ENCODE measurements at places on chromosomes 3 and 15. TPM values are rescaled to one million over a fixed set of nuclear protein-coding genes. Genes with fewer than 3 reads are reported as not detected.

DNA sequence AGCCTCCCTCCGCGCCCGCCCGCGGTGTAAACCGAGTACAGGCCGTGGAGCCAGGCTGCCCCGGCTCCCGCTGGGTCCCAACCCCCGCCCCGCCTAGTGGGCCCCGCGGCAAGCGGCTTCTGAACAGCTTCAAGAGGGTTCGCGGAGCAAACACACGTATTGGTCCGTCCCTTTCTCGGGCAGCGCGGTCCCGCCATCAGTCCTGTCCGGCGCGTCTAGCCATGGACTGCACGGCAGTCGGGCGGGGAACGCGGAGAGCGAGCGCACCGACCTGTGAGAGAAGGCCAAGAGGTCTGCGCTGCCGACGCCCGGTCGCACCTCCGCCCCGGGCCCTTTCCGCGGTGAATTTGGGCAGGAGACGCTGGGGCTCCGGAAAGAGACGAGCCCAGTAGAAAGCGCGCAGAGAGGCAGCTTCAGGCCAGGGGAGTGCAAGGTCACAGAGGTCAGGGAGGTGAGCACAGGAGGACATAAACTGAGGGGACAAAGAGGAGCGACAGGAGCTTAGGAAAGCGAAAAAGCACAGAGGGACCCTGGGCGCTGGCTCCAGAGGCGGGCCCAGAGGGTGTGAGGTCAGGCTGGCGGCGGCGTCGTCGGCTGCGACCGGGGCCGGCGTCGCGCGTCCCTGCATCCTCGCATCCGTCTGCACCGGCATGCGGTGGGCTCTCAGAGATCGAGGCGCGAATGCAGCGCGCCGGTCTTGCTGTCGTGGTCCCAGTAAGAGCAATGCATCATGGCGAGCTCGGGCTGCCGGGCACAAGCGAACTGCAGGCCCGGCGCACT is 1.8 kb downstream of the FOXL2 start:
- no peak for DNase-seq

DNA sequence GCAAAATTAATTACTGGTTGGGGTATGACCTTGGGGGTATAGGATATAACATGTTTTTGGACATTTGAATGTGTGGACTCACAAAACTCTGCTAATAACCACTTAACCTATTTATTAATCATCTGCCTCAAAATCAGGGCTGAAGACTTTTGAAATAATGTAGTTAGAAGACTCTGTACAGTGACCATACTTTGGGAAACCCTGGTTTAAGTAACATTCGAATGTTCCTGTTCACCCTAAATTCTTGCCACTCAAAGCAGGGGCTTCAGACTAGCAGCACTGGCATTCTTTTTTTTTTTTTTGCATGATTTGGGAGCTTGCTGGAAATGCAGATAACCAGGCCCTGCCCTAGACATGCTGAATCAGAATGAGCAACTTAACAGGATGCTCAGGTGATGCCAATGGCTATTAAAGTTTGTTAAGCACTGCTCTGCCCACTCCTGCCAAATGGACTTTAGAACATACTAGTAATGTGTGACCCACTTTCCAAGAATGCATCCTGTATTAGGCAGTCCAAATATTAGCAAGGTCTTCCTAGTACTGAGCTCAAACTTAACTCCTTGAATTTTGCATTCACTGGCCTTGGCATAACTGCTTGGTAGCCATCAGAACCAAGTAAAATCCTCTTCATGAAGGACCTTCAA is 12.7 kb upstream of the ST3GAL6 start:
- DNase-seq: no peak

GRCh38 chr3:28765194-28765593 is 416.6 kb upstream of the AZI2 start:
- no peak for DNase-seq

The PLSCR4 gene
- total RNA-seq: 7.3 TPM

The PPP1R14D gene
- total RNA-seq: not detected

GRCh38 chr3:130792246-130792645 is 45.6 kb upstream of the PIK3R4 start:
- no peak for DNase-seq

The CISH gene
- total RNA-seq: 1.8 TPM

GRCh38 chr3:184629555-184630160 is 68.1 kb downstream of the EPHB3 start:
- DNase-seq: no peak

DNA sequence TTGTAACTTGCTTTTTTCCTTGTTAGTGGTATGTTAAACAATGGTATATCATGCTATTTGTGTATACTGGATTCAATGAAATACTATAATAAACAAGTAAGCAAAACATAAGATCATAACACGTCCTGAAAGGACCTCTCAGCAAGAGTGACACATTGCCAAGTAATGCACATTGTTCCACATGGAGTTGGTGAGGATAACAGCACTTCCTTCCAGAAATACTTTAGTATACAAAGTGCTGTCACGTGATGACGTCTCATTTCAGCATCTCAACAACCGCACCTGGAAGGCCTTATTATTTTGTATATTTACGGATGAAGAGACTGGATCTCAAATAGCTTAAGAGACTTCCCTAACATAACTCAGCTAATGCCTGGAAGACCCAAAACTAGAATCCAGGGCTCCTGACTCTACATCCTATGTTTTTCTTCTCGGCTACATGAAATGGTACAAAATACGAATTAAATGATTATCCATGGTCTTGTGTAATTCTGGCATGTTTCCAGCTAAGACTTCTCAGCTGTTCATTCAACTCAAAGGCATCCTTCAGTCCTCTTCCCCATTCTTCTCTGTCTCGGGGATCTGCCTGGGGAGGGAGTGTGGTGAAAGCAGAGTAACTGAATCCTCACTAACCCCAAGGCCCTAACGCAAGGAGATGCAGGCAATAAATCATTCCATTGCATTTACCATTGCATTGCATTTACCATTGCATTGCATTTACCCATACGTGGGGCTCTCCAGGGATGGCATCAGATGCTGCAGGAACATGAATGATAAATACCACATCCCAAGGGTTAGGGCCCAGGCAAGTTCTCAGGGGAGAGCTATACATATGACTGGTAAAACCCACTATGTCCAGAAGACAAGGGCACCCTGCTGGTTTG is 79.2 kb downstream of the LIPC start:
- DNase-seq: peak; percentile 26

- DNase-seq: no peak
These were observed 313.4 kb downstream of the RBMS3 start for GRCh38 chr3:29594261-29594660.

The PDCD10 gene
- total RNA-seq: 146 TPM

The TUSC7 gene
- total RNA-seq: not detected

GRCh38 chr3:23372285-23372684 is 169.2 kb downstream of the UBE2E2 start:
- no peak for DNase-seq

- DNase-seq: no peak
These were observed 13.7 kb downstream of the IQCH start for GRCh38 chr15:67267951-67268941.

DNA sequence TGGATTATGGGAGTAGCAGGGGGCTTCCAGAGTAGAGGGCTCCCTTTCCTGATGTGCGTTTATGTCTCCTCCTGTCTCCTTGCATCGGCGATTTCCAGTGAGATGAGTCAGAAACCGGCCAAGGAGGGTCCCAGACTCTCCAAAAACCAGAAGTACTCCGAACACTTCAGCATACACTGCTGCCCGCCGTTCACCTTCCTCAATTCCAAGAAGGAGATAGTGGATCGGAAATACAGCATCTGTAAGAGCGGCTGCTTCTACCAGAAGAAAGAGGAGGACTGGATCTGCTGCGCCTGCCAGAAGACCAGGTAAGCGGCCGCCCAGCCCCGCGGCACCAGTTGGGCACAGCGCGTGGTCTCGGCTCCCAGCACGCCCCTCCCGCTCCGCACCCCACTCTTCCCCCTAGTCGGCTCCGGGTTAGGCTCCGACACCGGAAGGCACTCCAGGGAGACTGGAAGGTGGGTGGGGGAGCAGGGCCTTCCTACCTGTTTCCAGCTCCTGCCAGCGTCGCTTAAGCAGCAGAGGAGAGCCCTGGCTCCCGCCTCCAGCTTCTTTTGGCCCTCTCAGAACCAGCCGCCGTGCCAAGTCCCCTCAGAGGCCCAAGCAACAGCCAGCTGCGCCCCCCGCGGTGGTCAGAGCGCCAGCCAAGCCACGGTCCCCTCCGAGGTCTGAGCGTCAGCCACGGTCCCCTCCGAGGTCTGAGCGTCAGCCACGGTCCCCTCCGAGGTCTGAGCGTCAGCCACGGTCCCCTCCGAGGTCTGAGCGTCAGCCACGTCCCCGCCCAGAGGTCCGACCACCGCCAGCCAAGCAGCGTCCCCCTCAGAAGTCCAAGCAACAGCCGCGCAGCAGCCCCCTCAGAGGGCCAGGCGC is 34.7 kb downstream of the MOBP start:
- DNase-seq: no peak

The FEZF2 gene
- total RNA-seq: not detected

DNA sequence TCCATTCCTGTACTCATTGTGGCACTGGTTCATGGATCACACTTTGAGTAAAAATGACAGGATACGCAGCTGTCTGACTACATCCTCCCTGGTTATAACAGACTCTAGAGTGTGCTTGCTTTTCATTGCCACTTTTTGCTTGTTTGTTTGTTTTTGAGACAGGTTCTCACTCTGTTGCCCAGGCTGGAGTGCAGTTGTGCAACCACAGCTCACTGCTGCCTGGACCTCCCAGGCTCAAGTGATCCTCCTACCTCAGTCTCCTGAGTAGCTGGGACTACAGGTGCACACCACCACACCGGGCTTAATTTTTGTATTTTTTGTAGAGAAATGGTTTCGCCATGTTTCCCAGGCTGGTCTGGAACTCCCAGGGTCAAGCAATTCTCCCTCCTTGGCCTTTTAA is 89.3 kb upstream of the ROBO2 start:
- no peak for DNase-seq

DNA sequence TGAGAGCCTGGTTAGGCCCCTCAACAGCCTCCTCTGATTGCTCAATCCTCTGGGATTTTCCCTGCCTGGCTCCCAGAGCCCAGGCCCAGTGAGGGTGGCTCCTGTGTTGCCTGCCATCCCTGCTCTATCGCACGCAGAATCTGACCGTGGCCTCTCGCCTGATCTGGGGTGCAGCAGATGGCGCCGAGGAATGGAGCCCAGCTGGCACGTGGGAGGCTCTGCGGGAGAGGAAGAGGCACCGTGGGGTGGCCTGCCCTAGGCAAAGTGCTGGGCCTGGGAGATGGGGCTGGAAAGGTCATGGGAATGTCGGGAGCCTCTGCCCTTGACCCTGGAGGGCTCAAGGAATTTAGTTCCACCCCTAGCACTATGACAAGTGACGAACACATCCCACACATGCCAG is 10.3 kb downstream of the SV2B start:
- DNase-seq: no peak

Data from RPMI7951 (cell line).